Occipital lobe (tissue), 3 donors: ENCODE measurements at places on chromosomes 12 and 14. TPM values are rescaled to one million over a fixed set of nuclear protein-coding genes. Genes with fewer than 3 reads are reported as not detected.

GRCh38 chr14:21985081-21985480 is 311.5 kb upstream of the OR4E1 start:
- no peak for DNase-seq

DNA sequence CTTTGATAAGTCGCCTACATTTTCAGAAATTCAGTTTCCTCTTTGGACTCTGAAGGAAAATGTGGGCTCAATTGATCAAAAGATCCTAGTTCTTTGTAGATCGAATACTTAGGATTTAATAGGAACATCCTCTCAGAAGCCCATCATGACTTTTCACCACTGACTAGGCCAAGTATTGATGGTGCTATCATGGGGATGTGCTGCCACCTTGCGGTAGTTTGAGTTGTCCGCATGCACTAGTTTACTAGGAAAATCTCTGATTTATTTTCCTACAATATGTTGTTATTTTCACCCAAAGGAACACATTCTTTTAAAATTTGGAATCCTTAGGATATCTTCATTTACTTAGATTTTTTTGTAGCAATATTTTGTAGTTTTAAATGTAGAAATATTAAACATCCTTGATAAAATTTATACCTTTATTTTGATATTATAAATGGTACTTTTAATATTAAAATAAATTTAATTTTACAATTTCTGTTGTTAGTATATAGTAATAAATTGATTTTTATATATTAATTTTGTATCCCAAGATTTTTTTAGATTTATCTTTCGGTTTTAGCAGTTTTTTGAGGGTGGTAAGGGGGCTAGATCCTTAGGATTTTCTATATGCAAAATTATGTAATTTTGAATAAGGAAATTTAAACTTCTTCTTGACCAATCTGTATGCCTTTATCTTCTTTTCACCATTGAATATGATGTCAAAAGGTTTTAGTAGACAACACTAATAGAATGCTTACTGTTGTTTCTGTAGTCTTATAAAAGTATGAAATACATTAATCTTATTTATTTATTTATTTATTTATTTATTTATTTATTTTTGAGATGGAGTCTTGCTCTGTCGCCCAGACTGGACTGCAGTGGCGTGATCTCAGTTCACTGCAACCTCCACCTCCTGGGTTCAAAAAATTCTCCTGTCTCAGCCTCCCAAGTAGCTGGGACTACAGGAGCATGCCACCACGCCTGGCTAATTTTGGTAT is 52.9 kb upstream of the OR9K2 start:
- DNase-seq: peak; percentile 28

DNA sequence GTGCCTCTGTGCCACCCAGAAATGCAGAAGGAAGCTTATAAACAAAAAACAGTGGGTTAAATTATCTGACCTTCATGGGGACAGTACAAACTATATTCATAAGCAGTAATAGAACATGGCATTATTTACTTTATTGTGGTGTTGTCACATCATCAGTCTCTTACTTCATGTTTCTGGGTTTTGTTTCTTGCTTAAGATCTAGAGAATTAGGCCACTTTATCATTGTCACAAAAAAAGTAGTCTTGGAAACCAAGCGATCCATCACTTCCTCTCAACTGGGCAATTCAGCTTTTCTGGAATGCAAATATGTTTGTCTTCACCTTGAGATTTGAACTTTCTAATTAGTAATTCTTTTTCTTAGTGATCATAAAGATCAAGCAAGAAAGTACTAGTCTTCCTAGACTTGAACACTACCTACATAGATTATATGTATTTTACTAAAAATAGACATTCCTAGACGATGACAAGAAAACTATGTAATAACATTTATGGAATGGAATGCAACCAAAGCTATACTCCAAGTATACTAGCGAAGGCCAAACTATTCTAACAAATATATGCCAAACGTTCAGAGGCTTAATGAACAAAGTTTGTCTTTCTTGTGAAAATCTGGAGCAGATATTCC is 363.4 kb downstream of the DAD1 start:
- DNase-seq: no peak

DNA sequence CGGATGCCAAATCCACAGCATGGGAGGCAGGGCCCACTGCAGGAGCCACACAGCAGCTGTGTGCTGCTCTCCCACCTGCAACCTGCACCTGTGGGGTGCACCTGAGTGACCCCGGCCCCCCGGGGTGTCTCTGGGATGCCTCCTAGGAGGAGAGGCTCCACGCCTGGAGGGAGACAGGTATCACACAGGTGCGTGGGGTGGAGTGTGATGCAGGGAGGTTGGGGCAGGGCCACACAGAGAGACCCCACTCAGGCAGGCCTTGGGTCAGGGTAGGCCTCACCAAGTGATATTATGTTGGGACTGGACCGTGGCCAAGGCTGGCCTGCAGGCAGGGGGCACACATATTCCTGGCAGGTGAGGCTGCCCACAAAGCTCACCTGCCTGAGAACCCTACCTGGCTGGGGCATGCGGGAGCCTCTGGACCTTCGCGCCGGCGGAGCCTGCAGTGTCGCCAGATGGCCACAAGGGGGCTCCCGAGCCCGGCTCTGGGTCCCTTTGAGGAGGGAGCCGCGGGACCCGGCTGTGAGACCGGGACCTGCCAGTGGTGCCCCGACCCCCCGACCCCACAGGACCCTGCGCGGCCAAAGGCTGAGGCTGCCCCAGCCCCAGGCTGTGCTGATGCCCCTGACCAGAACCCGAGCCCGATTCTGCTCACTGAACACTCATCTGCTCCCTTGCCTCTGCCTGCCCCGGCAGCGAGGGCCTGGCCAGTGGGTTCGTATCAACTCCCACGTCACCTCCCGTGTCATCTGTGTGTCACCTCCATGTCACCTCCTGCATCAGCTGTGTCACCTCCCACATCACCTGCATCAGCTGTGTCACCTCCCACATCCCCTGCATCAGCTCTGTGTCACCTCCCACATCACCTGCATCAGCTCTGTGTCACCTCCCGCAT is 11.4 kb downstream of the TMEM121 start:
- DNase-seq: peak; percentile 20

- no peak for DNase-seq
Measured at GRCh38 chr12:24688601-24689000, 260.3 kb downstream of the BCAT1 start.

- no peak for DNase-seq
Measured at GRCh38 chr12:21599143-21599999, 5.3 kb downstream of the GYS2 start.

GRCh38 chr12:68178774-68179439 is 19.4 kb upstream of the IFNG start:
- no peak for DNase-seq

DNA sequence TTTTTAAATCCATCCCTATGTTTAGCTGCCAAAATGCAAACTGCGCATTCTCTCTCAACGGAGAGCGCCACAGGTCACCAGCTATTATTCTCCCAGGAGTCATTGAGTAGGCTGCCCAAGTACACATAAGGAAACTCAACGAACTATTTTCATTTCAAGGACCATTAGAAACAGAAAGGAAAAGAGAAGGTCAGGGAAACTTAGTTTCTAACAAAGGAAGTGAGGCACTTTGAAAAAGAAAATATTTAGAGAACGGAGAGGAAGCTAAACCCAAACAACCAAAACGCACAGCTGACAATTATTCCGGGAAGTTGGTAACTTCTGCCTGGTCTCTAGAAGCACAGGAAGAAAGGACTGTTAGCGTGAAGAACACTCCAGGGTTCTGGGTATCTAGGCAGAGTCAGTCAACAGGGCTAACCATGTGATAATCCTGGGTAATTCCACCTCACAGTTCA is 23.5 kb downstream of the GPHB5 start:
- no peak for DNase-seq

DNA sequence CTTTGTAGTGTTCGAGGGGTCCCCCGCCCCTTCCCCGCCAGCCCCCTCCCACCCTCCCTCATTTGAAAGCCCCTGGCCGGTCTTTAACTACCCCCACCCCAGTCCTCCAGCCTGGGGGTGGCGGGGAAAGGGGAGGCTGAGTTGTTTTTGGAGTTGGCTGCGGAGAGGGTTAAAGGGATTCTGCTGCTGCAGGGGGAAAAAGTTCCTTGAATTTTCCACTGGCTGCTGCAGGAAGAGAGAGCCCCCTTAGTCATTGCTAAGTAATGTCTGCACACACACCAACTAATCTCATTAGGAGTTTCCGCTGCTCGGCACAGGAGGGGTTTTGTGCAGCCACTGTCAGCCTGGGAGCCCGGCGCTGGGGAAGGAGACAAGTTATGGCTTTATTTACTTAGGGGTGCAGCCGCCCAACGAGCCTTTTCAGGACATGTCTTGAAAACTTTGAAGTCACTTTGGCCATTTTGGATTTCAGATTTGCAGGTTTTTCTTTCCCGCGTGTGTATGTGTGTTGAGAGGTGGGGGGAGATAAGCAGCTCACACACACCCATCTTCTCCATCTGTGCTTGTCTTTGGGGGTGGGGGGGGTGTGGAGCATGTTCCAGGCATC is 1.8 kb downstream of the ELK3 start:
- DNase-seq: no peak

DNA sequence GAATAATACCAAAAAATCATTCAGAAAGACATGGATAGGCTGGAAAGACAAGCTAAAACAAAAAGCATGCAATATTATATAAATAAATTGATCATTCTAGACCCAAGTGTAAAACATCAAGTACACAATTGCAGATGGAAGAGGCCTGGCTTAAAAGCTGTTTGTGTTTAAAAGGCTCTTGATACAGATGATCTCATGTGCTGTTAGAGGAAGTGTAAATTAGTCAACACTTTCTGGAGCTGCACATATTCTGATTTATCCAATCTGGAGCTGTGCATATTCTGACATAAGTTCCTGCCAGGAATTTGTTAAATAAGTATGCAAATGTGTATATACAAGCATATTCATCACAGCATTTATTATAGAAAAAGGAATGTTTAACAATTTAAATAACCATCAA is 273.1 kb downstream of the RPS29 start:
- no peak for DNase-seq

- DNase-seq: no peak
Measured at GRCh38 chr12:83245156-83245555, 558.5 kb downstream of the TMTC2 start.

DNA sequence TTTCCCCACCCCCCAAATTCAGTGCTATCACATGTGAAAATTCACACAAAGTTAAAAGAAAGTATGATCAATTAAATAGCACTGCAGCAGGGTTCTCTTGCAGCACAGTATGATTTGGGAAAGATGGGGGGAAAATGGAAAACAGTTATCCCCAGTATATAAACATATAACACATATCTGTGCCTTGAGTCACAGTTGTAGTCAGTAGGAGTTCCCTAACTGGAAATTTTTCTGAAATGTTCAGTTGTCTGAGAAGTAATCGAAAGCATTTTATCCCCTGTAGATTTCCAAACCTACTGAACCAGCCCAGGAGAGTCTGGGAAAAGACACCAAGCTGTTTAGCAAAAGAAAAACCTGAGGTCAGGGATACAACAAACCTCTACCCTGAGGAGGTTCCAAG is 47.0 kb downstream of the C12orf50 start:
- no peak for DNase-seq

- no peak for DNase-seq
Measured at GRCh38 chr14:70753518-70753953, 55.8 kb downstream of the MAP3K9 start.

GRCh38 chr14:78254911-78255461 is 84.8 kb downstream of the NRXN3 start:
- no peak for DNase-seq

GRCh38 chr14:76346391-76347160 is 29.4 kb upstream of the ESRRB start:
- no peak for DNase-seq

GRCh38 chr12:120573560-120573959 is 7.6 kb downstream of the POP5 start:
- DNase-seq: no peak

DNA sequence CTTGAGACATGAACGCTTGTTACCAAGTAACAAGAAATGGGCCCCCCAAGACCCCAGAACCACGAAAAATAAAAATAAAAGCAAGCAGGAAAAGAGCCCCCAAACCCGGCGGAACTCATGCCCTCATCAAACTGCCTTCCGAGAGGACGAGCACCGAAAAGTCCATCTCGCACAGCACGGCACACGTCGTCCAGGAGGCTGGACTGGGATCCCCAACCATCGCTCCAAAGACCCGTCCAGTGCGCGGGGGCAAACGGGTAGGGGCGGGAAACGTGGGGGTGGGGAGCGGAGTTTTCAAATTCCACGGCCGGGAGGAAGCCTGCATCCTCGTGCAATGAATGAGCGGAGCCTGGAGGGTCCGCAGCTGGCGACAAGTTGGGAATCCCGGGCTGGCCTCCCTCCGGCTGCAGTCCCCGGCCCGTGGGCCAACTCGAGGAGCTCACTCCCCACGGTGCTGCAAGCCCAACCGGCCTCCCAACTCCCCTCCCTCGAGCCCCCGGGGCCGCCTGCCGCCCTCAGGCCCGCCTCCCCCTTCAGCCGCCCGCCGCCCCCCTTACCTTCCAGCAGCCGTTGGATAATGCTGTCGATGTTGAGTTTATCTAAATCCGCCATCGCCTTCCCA is 484 bp downstream of the PPP1CC start:
- DNase-seq: no peak

GRCh38 chr14:47674148-47674542 is 1.3 kb downstream of the MDGA2 start:
- DNase-seq: no peak

GRCh38 chr12:100733817-100734593 is 60.6 kb upstream of the ANO4 start:
- no peak for DNase-seq

- DNase-seq: peak; percentile 44
Measured at GRCh38 chr12:56358836-56359532, 923 bp downstream of the STAT2 start.

- DNase-seq: no peak
Measured at GRCh38 chr12:53749986-53750811, 1.6 kb downstream of the CISTR start.

DNA sequence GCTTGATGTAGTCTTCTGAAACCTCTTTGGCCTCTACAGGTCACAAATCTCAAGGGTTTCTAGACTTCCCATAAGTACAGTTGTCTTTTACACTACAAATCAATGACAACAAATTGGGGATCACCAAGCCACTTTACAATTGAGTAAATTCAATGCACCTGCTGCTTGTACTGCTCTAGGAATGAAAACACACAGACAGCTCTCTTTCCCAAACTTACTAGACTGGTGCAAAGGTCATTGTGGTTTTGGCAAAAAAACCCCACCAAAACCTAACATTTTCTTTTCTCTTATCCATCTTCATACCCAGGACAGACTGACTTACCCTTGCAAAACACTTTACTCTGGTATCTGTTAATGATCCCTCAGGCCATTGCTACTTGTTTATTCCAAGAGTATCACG is 2.7 kb downstream of the M6PR start:
- DNase-seq: no peak

GRCh38 chr14:21999402-21999801 is 325.8 kb upstream of the OR4E1 start:
- no peak for DNase-seq

- DNase-seq: peak; percentile 66
Measured at GRCh38 chr14:100239840-100240667, 1.1 kb downstream of the YY1 start.

GRCh38 chr12:92624236-92624635 is 78.6 kb upstream of the PLEKHG7 start:
- no peak for DNase-seq

- DNase-seq: no peak
Measured at GRCh38 chr12:52446367-52447045, 5.4 kb downstream of the KRT6B start.

ADIPOR2 gene
- total RNA-seq: 35.7 TPM

MANSC1 gene
- 1.9 TPM for total RNA-seq

PROX2 gene
- not detected for total RNA-seq

CD4 gene
- total RNA-seq: 2.3 TPM

ZNF10 gene
- total RNA-seq: 43.7 TPM

ART4 gene
- total RNA-seq: not detected

KRT83 gene
- not detected for total RNA-seq

PIANP gene
- 1.2 TPM for total RNA-seq

CIDEB gene
- total RNA-seq: 3.4 TPM

LRFN5 gene
- 93.0 TPM for total RNA-seq
